ENCODE measurements at places on chromosomes 5 and 9. TPM values are rescaled to one million over a fixed set of nuclear protein-coding genes. Genes with fewer than 3 reads are reported as not detected.

DNA sequence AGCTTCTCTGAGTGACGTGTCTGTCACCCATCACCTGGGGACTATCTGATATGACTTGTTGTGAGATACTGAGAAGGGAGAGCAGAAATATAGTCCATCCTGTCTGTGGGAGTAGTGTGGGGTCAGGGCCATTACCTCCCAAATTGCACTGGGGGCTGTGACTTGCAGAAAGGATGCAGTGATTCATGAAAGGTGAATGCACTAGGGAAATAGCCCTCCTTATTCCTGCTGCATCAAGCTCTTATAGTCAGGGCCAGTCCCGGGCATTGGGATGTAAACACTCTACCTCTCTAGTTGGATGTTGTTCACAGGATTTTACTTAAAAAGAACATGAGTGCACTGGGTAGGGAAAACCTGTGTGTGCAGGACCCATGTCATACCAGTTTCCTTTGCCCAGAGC, 124.8 kb downstream of the STK32A start:
- no peak for DNase-seq

- DNase-seq = no peak
Observed at GRCh38 chr5:72692651-72693442, 123.6 kb upstream of the TNPO1 start.

DNA sequence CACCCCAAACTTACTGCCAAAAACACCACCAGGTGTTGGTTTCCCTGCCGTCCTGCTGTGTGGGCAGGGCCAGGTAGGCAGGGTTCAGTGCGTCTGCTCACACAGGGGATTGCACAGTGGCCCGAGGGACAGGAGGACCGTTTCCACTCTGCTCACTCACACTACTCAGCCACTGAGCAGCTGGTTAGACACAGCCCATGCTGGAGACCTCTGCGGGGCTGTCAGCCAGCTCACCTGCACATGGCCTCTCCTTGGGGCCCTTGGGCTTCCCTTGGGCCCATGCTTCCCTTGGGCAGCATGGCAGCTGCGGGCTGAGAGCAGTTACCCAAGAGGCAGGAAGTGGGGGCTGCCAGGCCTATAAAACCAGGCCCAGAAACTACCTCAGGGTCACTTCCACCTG, 79.0 kb downstream of the SYK start:
- DNase-seq = no peak

DNA sequence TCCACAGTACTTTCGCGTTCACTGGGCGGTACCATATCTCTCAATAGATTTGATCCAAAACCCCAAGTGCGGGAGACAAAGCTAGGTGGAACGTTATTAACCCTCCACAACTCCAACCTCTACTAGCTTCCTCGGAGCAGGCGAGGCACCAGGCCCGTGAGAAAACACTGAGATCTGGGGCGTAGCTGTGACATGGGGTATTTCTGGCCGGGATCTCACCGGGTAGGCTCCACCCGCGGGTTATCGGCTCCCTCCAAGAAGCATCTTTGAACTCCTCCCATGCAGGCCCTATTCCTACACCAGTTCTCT, 350 bp upstream of the SLC25A46 start:
- no peak for DNase-seq

GRCh38 chr5:20618340-20618739, 630.3 kb upstream of the CDH18 start:
- DNase-seq = no peak

- DNase-seq = no peak
Observed at GRCh38 chr9:33130961-33131789, 36.0 kb downstream of the B4GALT1 start.

- DNase-seq = no peak
Observed at GRCh38 chr9:75418518-75418917, 330.2 kb downstream of the OSTF1 start.

DNA sequence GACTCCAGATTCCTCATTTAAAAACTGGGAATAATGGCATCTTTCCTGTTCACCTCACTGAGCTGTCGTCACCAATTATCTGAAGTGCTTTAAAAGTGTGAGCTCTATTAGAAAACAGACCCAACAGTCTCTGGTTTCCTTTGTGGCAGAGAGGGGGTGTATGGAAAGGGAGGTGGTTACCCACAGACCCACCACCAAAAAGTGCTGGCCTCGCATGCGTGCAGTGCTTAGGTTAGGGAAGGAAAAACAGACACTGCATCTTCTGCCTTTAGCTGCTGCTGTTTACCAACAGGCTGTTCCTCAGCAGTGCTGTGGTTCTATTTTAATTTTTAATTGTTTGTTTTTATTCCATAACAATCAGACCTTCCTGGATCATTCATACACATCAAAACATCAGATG, 249.6 kb downstream of the PIK3R1 start:
- no peak for DNase-seq

DNA sequence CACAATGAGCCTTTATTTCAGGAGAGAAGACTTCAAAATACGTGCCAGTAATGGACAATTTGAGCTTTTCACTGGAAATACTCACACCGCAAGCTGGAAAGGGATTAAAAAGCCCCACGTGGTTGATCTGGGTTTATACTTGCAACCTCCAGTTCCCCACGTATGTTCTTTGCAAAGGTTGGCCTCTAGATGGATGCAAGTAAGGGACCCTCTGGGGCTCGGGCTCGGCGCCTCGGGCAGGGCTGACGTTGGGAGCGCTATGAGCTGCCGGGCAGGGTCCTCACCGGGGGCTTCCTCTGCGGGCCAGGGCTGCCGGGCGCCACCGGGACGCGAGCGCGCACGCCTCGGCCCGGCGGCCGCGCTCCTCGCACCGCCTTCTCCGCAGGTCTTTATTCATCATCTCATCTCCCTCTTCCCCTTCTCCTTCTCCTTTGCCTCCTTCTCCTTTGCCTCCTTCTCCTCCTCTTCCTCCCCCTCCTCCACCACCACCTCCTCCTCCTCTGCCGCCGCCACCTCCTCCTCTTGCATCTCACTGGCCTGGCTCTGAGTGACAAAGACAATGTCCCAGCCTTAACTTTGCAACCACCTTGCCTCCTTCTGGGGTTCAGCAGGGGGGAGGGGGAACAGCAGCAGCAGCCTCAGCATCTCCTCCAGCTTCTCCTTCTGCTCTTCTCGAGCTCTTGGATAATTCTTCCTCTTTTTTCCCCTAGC, 701 bp upstream of the ZNF462 start:
- peak; percentile 53 for DNase-seq

- no peak for DNase-seq
Observed at GRCh38 chr5:179766021-179766725, 27.6 kb upstream of the LTC4S start.

DNA sequence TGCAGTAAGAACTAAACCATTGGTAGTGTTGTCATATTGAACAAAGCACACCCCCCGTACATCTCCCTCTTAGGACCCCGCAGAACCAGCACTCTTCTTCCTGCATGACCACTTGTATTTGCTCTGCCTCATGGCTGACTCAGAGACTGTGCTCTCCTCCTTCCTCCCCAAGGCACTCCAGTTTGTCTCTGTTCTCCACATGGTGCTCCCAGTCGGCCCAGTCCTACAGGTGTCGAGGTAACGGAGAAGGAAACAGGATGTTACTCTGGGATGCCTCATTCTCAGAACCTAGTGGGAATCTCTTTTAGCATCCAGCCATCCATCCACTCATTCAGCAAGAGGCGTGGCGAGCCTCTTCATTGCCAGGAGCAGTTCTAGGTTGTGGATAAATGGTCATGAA, 97.0 kb upstream of the NIPAL4 start:
- DNase-seq = no peak

DNA sequence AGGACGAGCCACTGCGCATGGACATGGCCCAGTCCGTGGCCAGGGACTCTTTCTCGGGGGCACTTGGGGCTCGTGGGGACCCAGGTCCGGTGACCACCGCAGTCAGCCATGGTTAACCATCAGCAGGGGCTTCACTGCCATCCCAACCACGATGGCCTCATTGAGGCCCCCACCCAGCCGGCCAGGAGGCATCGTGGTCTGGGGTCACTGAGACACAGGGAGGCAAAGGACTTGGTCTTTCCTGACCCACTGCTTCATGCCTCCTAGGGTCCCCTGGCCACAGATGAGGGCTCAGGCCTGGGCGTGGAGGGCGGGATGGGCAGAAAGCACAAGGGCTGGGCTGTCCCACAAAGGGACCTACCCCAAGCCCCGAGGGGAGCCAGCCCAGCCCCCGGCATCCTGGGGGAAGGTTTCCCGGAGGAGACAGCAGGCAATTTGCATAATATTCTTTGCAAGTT, 6.6 kb downstream of the NACC2 start:
- DNase-seq = no peak

DNA sequence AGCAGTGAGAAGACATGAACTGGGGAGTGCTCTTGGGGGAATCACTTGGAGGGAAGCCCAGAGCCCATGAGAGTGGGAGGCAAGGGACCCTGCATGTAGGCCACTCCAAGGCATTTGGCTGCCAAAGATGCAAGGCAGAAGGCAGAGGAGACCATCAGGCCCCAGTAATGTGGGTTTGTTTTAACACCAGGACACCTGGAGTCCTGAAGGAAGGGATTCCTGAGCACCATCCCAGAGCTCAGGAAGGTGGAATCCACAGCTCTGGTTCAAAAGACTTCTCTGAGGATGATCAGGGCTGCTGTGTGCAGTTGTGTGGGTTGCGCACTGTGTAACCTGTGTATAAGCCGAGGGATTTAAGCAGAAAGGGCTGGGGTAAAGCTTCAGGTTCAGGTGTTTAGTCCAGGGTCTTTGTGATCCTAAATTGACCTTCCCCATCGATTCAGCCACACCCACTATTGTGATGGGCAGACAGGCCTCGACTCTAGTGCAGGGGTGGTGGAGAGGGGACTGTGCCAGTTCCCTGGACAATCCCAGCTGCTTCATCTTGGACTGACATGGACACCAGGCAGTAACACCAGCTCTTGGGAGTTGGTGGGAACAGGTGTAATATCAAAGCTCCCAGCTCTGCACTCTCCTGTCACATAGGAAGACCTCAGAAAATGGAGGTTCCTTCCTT, 11.0 kb downstream of the B4GALT7 start:
- DNase-seq = no peak

DNA sequence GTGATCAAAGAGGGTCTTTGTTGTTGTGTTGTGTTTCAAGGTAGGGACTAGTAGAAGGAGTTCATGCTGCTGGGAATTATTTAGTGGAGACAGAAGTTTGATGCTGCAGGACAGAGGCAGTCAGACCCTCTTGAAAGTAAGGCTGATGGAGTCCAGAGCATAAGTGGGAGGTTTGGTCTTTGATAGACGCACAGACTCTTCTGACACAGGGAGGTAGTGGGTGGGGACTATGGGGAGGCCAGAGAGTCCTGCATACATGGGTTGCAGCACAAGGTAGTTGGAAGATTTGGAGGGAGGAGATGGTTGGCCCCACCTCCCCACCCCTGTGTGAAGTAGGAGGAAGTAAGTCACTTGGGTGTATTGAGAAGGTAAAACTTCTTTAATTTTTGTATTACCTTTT, 2.4 kb upstream of the CCDC112 start:
- DNase-seq = no peak

GRCh38 chr9:34687276-34688030, 3.6 kb downstream of the CCL19 start:
- no peak for DNase-seq

GRCh38 chr9:89457376-89457855, 40.5 kb downstream of the SEMA4D start:
- no peak for DNase-seq

- no peak for DNase-seq
Observed at GRCh38 chr9:33124751-33125381, 42.3 kb downstream of the B4GALT1 start.

- DNase-seq = no peak
Observed at GRCh38 chr9:87587356-87587745, 89.7 kb downstream of the DAPK1 start.

DNA sequence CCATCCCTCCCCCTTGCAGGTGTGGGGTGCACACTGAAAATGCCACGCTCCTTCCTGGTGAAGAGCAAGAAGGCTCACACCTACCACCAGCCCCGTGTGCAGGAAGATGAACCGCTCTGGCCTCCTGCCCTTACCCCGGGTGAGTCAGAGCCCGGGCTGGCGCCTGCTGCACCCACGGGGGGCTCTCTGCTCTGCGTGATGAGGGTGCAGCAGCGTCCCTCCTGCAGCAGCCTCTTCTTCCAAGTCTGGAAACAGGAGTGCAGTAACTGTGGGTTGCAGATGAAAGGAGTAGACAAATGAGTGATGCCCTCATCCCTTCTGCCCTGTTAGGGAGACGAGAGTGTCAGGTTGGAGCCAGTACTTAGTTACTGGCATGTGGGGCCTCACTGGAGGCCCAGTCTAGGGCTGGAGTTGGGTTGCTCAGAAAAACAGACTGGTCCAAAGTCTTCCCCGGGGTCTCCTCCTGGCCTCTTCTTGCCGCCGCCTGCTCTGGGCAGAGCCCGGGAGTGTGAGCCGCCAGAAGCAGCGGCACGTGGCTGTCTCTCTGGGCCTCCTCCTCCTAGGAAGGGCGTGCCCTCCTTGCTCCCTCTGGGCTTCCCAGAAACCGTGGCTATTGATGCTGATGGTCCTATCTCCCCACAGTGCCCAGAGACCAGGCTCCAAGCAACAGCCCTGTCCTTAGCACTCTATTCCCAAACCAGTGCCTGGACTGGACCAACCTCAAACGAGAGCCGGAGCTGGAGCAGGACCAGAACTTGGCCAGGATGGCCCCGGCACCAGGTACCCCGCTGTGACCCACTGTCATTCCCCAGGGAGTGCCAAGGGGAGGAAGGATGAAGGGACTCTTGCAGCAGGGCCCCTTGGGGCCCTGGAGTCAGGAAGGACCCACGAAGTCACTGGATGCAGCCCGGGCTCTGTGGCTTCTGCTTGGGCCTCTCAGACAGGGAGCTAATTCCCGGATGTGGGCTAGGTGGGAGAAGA, 8.4 kb downstream of the GFI1B start:
- DNase-seq = no peak

GRCh38 chr5:178473854-178474253, 116.3 kb downstream of the COL23A1 start:
- DNase-seq = no peak

DNA sequence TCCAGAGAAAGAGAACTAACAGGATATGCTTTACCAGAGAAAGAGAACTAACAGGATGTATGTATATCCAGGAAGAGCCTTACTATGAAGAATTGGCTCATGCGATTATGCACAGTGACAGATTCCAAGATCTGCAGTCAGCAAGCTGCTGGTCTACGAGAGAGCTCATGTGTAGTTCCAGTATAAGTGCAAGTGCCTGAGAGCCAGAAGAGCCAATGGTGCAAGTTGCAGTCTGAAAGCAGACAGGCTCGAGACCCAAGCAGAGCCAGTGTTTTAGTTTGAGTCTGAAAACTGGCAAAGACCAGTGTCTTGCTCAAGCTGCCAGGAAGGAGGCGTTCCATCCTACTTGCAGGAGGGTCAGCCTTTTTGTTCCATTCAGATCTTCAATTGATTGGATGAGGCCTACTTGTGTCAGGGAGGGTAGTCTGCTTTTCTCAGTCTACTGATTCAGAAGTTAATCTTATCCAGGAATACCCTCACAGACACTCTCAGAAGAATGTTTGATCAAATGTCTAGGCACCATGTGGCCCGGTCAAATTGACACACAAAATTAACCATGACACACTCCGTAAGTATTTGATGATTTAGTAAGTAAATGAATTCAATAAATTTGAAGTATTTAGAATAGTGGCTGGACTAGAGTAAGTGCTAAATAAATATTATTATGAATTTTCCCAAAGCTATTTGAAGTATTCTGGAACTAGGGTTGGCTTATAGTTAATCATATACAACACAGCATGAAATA, 372.1 kb upstream of the SGCD start:
- no peak for DNase-seq

The PCDHA8 gene
- polyA plus RNA-seq = 0.06 TPM

The RNF180 gene
- 12.4 TPM for polyA plus RNA-seq

The VAV2 gene
- 36.1 TPM for polyA plus RNA-seq

The ROPN1L gene
- 0.66 TPM for polyA plus RNA-seq

The FAM221B gene
- 0.16 TPM for polyA plus RNA-seq

The CMYA5 gene
- 17.2 TPM for polyA plus RNA-seq

The CCT5 gene
- 236 TPM for polyA plus RNA-seq

The FOXD4L5 gene
- polyA plus RNA-seq = 0.37 TPM

The SHROOM1 gene
- polyA plus RNA-seq = 10.8 TPM

The CD180 gene
- polyA plus RNA-seq = 0.89 TPM

The SPATA31E1 gene
- polyA plus RNA-seq = not detected

The ZNF883 gene
- polyA plus RNA-seq = 8.1 TPM
